ENCODE measurements at places on chromosomes 1 and 21.

DNA sequence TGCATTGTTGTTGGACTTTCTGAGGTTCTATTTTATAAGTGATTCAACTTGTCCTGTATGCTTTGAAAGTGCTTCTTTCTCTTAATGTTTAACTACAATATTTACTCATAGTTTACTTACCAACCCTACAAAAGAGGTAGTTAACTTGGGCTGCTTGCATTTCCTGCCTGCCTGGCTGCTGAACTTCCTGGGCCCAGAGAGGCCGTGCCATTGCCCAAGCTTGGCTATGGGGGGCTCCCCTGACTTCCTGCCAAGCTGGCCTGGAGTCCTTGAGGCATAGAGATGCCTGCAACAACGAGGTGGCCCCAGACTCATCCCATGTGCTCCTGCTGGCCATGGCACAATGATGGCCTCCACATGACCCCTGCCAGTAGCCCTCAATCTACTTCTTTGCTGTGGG lies 361.6 kb upstream of the PLD5 start:
- DNase-seq = no peak

GRCh38 chr1:158686111-158687009 lies at the start of gene SPTA1:
SPTA1 (minus strand) TSS chr1:158686715; CDS start chr1:158686517, 198 bp downstream.
- no peak for DNase-seq

DNA sequence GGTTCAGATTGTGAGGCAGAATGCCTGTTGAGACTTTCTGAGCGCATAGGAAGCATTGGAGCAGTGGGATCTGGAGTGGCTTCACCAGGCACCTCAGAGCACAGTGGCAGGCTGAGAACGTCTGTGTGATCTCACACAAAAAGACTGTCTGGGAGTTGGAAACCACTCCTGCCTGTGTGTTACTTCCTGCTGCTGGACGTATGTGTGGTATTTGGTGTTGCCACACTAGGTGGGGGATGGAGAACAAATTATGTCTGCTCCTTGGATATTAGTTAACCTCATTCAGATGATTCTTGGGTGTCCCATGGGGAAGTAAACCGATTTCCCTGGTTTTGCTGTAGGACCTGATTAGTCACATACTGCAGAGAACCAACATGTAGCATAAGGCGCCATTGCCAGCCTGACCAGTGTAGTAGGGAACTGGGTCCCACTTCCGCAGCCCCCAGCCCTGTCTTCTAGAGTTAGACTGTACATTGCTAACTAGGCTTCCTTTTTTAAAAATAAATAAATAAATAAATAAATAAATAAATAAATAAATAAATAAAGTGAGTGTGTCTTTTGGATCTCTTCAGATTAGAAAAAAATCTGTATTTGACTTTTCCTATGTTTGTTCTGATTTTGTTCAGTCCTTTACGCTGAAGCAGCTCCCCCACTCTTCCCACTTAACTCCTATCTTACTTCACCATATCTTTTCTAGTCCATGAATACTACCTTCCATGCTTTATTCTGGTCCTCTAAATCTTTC lies 26.9 kb downstream of the UCK2 start:
- no peak for DNase-seq

DNA sequence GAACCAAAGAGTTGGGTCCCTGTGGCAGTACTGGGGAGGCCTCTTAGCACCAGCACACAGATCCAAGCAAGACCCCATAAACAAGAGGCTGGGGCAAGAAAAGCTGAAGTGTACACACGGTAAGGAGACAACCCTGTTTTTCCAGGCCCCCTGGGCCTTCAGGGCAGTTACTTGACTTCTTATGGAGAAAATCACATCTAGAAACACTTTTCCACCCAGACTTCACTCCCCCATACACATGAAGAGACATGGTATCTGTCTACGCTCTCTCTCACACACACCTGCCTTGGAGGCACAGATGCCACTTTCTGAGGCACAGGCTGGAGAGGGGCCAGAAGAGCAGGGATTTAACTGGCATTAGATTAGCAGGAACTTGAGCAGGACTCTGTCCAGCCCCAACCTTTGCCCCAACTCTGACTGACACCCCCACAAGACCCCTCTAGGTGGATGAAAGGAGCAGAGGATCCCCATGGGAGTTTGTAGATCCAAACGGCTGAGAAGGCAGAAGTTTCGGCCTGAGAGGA lies 2.2 kb downstream of the CERS2 start:
- no peak for DNase-seq

DNA sequence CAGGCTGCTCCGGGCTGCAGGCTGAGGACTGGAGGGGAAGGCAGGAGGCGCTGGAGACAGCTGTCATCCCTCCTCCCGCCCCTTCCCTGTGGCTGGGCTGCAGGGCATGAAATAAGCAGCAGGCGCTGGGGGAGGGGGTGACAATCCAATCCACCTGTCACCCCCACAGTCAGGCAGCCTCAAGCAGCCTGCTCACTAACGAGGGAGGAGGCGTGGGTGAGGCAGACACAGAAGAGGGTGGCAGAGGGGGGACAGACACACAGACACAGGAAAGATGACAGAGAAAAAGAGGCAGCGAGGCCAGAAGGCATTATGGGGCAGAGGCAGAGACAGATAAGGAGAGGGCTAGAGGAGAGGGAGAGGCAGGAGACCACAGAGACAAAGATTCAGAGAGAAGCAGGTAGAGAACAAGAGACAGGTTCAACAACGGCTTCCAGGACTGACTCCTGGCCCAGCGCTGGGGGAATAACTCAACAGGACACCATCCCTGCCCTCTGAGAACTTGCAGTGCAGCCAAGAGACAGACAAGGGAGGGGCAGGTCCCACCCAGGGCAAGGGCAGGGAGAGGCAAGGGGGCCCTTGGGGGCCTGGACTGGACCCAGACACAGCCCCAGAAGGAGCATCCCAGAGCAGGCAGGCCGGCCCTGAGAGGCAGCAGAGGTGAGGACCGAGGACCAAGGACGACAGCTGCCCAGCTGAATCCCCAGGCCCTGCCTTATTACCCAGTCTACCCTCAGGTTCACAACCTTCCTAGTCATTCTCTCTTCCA lies 11.2 kb downstream of the MEF2D start:
- DNase-seq = no peak

- no peak for DNase-seq
These were observed 45.5 kb downstream of the VPS13D start for GRCh38 chr1:12275370-12275769.

- no peak for DNase-seq
These were observed at the start of gene PYHIN1 for GRCh38 chr1:158931055-158931737. PYHIN1 (plus strand) TSS chr1:158931552; CDS start chr1:158936911, 5,359 bp downstream.

- DNase-seq = no peak
These were observed 1496.4 kb downstream of the MRPL39 start for GRCh38 chr21:24110846-24111245.

DNA sequence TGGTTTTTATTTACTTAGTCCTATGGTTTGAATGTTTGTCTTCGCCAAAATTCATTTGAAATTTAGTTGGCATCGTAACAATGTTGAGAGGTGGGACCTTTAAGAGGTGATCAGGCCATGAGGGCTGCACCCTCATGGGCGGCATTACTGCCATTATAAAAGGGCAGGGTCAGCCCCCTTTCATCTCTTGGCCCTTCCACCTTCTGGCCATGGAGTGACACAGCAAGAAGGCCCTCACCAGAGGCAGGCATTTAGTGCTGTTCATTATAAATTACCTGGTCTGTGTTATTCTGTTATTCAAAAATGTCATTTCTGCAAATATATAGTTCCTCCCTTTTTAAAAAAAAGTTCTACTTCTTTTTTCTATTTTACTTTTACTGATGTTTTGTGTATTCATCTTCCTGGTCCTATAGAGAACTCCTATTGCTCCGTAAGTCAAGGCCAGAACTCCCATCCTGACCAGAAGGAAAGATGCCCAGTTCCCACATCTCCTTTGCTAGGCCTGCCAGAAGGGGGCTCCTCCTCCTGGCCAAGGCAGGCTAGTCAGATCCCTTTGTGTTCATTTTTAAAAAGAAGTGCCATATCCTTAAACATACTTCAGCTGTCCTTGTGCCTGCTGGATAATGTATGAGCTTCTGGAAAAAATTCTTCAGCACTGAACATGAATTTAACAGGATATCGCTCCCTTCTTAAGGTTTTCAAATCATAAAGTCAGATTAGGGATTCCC lies 10.0 kb upstream of the LBR start:
- DNase-seq = no peak

DNA sequence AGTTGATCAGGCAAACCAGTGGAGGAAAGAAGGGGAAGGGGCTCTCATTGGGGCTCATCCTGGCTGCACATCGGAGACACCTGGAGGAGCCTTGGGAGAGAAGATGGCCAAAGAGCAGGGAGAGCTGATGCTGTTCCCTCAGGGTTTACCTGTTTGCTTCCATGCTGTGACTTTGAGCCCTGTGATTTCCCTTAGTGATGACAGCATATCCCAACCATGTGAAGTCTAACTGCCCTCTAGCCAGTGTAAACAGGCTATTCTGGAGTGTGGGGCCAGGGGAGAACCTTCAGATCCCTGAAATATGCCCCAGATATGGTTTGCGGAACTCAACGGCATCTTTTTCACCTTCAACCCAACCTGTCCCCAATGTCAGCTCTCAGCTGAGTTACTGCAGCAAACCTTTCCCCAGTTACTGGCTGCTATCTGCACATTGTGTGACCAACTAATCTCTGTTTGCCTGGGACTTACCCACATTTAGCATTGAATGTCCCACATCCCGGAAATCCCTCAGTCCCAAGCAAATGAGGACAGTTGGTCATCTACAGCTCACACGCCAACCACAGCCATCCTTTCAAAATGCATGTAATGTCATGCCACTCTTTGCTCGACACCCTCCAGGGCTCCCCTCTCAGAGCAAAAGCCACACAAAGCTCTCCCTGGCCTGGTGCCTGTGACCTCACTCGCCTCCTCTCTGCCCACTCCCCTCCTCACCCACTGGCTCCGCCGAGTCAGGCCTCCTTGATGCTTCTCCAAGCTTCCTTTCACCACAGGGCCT lies 242.3 kb downstream of the KCNJ6 start:
- no peak for DNase-seq

- DNase-seq = peak; percentile 17
These were observed 101.5 kb upstream of the SLFNL1 start for GRCh38 chr1:41122851-41123518.

- DNase-seq = no peak
These were observed 15.2 kb downstream of the CDCP2 start for GRCh38 chr1:54137534-54138061.

- no peak for DNase-seq
These were observed 29.6 kb downstream of the NBPF3 start for GRCh38 chr1:21469581-21469980.
